GM18507 (cell line): ENCODE measurements at places on chromosomes 13 and 19.

DNA sequence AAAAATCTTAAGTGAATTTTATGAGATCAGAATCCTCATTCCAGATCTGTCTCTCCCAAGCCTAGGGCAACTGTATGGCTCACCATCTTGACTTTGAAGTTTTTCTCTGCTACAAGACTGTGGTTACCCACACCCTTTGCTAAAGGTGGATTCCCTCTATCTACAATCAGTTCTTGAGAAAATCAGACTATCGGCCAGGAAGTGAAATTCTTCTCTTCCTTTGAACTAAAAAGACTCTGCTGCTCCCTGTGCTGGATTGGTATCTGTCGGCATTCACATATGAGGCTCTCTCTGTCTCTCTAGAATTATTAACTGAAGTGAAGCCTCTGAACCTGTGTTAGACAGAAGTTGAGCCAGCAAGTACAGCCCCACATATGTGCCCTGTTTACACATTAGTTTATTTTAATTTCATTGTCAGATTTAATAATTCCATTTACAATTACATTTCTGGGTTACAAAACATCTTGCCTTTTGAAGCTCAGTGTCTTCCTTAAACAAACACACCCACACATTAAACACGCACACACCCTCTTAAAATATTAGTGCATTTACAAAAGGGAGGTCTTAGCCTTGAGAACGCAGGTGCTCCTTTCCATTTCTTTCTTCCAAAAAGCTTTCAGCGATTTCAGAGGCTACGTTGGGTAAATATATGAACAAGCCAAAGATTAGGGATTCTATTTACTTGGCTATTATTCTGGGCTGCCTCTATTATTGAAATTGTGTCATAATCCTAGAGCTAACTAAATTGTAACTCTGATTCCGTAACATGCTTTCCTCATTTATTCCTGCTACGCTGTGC is 145.7 kb downstream of the MIPEP start:
- no peak for DNase-seq

GRCh38 chr13:73842626-73843025 is 291.6 kb downstream of the KLF12 start:
- DNase-seq, result no peak

- DNase-seq, result no peak
These were observed 10.1 kb downstream of the B3GLCT start for GRCh38 chr13:31209841-31210210.

- DNase-seq, result no peak
These were observed 741.0 kb downstream of the UQCRFS1 start for GRCh38 chr19:28471731-28472510.

- no peak for DNase-seq
These were observed 4.0 kb upstream of the RFXAP start for GRCh38 chr13:36815062-36815461.

DNA sequence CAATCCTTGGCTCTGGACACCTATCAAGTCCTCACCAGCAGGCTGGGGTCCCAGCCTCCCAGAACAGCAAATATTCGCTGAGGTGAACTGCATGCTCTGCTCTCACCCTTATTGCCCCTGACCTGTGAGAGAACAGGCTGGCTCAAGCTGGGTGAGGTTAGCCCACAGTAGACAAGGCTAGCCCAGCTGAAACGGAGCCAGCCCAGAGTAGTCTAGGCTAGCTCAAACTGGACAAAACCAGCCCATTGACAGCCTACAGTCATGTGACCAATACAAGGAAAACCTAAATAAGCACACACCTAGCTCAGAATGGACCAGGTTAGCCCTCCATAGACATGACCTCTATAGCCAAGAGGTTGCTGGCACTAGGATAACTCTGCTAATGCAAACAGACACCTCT is 38.4 kb downstream of the CCL25 start:
- no peak for DNase-seq
